RKO (cell line): ENCODE measurements at places on chromosomes 6 and 20.

- DNase-seq, result no peak
Observed at GRCh38 chr6:16388488-16388887, 150.1 kb downstream of the GMPR start.

- no peak for DNase-seq
Observed at GRCh38 chr6:44527181-44527580, 139.7 kb downstream of the CDC5L start.

- DNase-seq, result peak; percentile 58
Observed at GRCh38 chr6:8432614-8433013, 2.7 kb downstream of the SLC35B3 start.

DNA sequence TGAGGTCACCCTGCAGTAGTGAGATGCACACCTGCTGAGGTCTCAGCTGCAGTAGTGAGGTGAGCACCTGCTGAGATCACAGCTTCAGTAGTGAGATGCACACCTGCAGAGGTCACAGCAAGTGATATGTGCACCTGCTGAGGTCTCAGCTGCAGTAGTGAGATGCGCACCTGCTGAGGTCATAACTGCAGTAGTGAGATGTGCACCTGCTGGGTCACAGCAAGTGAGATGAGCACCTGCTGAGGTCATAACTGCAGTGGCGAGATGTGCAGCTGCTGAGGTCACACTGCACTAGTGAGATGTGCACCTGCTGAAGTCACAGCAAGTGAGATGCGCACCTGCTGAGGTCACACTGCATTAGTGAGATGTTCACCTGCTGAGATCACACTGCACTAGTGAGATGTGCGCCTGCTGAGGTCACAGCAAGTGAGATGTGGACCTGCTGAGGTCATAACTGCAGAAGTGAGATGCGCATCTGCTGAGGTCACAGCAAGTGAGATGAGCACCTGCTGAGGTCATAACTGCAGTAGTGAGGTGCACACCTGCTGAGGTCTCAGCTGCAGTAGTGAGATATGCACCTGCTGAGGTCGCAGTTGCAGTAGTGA, 20.8 kb downstream of the ZDHHC14 start:
- DNase-seq, result no peak

DNA sequence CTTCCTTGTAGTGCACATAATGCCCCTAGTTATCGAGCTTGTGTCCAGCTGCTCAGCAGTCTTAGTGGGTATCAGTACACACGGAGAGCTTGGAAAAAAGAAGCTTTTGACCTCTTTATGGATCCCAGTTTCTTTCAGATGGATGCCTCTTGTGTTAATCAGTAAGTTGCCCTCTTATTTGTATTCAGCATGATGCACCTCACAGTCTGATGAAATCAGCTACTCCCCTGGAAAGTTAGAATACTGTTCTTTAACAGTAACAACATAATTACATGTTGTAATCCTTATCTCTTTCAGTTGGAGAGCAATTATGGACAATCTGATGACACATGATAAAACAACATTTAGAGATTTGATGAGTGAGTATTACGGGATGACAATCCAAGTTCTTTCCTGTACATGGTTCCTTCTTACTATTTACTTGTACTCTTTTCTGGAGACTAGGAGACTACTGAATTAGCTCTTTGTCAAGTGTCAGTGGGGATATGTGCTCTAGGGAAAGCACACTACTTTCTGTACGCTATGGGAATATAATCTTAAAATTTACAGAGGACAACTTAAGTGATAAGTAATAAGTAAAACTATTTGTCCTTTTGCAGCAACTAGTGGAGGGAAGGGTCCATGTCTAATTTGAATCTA, 39.1 kb downstream of the PGM3 start:
- no peak for DNase-seq

DNA sequence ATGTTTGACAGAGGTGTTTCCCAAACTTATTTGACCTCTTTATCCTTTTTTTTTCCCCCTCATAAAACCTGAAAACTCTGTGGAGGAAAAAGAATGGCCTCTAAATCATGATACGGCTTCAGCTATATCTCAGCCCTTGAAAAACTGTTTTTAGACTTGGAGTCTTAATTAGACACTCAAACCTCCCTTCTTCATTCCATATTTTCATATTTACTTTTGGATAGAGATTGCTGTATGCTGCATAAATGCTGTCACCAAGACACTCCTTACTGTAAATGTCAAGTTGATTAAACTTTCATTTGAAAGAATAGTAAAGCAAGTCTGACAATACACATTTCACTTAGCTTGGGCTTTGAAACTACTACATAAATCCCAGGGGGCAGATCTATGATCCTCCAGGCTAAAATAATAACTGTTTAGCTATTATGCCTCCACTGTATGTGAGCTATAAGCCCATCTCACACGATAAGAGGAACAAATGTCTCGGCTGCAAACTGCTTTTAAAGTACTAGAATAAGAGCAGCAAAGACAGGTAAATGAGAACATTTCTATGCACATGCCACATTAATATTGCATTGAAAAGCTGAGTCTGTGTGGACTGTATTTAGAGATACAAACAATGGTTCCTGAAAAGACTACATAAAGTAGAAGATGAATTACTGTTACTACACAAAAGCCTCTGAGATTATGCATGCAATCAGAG, 141.3 kb upstream of the HMGN3 start:
- no peak for DNase-seq

DNA sequence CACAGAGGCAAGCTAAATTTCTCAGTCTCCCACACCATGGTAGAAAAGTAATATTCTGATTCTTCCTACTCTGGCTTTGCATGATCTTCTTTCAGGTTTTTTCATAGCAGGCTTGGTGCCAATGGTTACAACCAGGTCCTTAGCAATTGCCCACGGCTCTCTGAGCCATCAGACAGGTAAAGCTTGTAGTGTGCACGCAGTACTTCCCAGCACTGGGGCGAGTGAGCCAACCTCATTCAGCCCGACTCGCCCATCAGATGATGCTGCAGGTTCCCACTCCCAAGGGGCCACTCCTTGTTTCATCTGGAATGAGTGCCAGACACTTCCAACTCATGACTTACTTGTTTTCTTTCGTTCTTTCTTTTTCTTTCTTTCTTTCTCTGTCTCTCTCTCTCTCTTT, 78.3 kb downstream of the PERP start:
- no peak for DNase-seq

- no peak for DNase-seq
Observed at GRCh38 chr6:165545806-165546205, 117.2 kb downstream of the PDE10A start.

DNA sequence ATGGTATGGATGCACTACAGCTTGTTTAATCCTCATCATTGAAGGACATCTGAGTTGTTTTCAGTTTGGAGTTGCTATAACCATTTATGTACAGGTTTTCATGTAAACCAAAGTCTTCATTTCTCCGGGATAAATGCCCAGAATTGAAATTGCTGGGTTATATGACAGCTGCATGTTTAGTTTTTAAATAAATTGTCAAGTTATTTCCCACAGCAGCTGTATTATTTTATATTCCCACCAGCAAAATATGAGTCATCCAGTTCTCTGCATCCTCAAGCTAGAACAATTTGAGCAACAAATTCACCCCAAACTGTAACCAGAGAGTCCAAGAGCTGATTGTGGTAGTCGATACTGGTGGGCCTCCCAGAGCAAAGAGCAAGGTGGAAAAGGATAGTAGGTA, 161.0 kb upstream of the PRND start:
- DNase-seq, result no peak

GRCh38 chr6:111114087-111114443, 26.8 kb downstream of the SLC16A10 start:
- DNase-seq, result no peak

DNA sequence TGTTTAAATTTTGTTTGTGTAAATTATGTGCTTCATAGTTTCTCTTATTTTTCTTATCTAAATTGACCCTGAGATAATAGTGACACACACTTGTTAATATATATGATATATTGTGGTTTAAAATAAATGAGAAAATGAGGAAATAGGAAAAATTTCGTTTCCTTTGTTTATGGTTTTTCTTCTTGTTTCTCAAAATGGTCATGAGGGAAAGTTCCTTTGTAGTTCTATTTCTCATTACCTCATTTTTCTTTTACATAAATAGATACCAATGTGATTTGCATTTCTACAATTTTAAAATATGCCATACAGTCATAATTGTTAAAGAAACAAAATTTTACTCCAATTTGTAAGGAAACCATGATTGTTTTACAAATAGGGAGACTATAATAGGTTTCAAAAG, 9.2 kb downstream of the OR2A4 start:
- no peak for DNase-seq

DNA sequence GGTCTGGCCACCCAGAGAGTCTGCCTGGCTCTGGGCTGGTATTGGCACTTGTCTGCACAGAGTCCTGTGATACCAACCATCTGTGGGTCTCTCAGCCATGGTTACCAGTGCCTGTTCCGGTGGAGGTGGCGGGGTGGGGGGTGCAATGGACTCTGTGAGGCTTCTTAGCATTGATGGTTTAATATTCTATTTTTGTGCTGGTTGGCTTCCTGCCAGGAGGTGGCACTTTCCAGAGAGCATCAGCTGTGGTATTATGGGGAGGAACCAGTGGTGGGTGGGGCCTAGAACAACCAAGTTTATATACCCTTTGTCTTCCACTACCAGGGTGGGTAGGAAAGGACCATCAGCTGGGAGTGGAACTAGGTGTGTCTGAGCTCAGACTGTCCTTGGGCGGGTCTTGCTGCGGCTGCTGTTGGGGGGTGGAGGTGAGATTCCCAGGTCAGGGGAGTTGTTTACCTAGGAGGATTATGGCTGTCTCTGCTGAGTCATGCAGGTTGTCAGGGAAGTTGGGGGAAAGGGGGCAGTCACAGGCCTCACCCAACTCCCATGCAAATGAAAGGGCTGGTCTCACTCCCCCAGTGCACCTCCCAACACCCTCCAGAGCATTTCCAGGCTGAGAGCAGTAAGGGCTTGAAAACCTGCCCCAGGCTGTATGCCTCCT, 117.5 kb downstream of the FLRT3 start:
- DNase-seq, result no peak

- DNase-seq, result no peak
Observed at GRCh38 chr6:109304284-109305015, 77.8 kb downstream of the CD164 start.

DNA sequence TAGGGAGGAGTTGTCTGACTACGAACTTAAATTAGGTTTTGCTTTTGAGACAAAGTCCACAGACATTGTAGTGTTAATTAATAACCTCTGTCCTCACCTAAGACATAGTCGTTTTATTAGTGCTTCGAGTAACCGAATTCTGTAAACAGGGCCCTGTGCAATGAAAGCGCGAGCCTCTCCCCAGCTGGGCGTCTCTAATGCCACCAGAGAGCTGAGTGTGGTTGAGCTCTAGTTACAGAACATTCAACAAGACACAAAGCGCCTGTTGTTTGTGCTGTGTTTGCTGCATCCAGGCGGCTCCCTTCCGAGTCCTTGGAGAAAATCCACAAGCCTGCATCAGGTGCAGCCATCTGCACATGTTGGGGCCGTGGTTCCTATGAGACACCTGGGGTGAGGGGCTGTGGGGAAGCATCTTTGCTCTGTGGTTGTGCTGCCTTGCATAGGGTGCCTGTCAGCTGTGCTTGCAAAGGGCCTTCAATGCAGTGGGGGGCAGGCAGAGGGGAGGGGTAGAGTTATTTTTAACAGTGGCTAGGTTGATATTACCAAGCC, 63.9 kb downstream of the CD164 start:
- no peak for DNase-seq

- DNase-seq, result no peak
Observed at GRCh38 chr20:44869471-44869870, 16.0 kb upstream of the YWHAB start.

DNA sequence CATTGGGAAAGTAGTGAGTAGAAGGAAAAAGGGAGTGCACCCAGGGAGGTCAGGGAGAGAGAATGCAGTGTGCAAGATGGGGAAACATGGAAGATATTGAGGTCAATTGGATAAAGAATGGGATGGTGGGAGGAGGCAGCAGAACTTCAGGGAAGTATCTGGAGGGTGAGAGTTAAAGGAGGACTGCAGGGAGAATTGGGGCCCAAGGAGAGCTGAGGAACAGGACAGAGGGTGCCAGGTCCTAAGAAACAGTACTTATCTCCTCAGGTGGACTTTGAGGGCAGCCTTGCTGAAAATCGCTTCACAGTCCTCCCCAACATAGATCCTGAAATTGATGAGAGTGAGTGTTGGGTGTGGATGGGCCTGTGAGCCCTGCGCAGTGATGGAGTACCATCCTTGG, 4.2 kb upstream of the SAPCD1 start:
- DNase-seq, result no peak

DNA sequence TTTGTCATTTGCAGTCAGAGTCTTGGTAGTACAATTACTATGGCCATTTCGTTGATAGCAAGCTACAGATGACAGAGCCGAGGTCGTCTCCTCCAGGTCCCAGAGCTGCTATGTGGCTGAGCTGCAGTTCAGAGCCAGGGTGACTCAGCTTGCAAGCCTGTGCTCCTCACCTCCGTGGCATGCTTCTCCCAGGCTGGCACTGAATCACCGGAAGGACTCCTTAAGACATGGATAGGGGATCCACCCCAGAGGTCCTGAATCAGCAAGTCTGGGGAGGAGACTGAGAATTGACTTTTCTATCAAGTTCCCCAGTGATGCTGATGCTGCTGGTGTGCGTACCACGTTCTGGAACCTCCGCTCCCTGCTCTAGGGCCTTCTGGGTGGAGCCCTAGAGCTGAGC, 291.2 kb downstream of the CDH26 start:
- peak; percentile 86 for DNase-seq

- no peak for DNase-seq
Observed at GRCh38 chr20:57851796-57852195, 142.0 kb upstream of the PMEPA1 start.

GRCh38 chr20:33993576-33994221, at the start of gene RALY:
TSS of gene RALY (plus strand) at chr20:33993911. CDS start at chr20:34072075, 78,164 bp downstream.
- no peak for DNase-seq

DNA sequence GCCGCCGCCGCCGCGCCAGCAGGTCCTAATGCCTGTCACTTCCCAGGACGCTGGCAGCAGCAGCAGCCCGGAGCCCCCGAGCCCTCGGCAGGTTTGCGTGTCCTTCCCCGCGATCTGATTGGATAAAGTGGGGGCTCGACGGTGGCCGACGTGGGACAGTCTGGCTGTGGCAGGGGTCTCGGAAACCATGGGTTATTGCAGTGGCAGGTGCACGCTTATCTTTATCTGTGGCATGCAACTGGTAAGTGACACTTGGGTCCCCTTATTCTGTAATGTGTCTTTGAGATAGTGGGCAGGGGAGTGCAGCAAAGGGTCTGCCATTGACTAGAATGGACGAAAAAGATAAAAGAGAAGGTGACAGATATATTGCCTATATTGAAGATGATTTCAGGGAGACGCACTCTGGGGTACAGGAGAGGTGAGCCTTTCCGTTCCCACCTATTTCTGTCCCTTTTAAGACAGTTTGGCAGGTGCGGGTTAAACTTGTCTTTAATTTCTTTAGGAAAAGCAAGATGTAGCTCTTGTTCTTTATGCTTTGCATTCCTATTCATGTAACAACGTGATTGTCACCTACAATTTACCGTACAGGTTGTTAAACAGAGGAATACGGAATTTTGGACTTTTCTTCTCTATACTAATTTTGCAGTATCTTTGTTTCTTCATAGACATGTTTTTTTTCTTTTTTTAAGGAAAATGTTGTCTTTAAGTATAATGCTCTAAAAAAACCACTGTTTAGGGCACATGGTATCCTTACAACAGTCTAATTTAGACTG, 535 bp downstream of the NKAIN2 start:
- DNase-seq, result no peak
